ENCODE measurements at places on chromosomes 12 and 14.

DNA sequence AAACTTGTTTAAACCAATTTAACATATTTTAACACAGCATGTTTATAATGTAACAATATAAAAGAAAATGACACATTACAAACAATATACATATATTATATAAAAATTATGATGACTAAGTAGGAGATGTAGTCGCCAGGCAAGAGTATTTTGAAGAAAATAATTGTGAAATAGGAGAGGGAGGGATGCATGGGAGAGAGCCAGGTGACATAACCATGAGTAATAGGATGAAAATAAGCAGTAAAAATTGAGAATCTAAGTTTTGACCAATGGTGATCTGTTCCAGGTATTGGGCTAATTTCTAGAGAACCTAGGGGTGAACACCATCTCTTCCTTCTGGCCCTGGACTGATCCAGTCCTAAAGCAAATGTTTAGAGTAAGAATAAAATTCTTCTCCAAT lies 315.2 kb upstream of the G2E3 start:
- no peak for DNase-seq

DNA sequence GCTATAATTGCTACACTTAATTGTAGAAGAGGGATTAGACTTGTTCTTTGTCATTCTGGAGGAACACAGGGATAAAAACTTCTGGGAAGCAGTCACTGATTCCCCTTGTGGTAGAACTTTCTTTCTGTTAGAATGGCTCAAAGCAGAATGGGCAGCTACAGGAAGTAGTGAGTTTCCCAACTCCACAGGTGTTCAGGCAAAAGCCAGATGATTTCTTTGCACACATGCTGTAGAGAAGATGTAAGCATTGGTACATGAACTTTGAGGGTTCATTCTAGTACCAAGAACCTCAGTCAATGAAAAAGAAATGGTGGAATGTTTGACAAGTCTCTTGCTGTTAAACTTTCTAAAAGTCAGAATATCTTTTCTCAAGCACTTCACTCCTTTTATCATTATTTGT lies 4.3 kb downstream of the NDUFA9 start:
- DNase-seq: no peak

DNA sequence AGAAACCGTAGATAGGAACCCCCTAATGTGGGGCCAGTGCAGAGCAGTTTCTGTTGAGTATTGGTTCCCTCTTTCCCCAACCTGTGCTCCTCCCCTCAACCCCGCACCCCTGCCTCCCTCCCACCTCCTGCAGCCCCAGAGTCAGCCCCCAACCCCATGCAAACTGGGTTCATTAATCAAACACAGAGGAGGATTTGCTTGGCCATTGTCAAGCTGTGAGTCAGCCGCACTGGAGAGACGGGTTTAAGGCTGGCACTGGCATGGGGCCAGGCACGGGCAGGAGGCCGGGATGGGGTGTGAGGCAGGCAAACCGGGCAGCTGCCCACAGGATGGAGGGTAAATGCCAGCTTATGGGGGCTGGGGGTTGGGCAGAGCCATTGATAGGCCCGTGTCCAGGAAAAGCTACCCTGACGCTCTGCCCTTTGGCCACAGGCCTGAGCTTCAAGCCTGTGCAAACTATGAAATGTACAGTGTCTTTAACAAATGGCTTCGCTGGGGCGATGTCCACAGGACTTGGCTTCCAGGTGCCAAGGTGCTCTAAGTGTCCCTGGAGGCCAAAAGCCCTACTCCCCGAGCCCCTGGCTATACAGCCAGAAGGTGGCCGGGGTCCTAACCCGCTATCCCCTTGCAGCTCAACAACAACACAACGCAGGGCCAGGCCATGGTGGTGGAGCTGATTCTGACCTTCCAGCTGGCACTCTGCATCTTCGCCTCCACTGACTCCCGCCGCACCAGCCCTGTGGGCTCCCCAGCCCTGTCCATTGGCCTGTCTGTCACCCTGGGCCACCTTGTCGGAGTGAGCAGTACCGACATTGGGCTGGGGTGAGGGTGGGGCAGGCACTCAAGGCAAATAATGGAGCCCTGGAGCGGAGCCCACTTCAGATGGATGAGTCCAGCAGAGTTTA lies 1.4 kb downstream of the AQP5 start:
- peak; percentile 89 for DNase-seq

DNA sequence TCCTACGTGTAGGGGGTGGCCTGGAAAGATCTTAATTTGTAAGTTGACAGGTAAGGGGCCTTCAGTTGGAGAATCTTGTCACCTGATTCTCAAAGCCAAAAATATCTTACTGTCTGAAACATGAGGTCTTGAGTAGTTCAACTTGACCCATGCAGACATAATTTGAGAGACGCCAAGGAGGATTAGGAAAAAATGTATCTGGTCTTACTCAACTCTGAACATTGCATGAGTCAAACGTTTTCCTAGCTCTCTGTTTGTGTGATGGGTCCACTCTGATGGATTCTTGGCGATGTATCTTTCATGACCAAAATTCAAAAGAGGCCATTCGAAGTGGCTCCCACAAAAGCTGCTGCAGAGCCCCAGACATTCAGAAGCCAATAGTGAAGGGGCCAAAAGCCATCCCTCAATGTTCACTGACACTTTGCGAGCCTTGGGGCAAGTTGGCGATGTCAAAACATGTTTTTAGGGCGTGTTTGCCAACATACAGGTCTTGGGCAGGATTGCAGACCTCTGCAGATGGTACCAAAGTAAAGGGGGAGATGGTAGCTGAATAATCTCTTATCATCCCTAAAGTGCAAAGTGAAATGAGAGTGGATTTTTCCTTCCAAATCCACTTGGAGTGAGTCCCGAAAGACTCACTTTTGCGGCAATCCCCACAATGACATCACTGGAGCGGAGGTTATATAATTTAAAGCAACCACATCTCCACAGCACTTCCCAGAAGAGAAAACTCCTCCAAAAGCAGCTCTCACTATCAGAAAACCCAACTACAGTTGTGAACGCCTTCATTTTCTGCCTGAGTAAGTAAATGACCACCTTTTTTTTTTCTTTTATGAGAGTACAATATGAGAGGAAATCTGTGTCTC lies at the start of gene BDKRB1:
Gene BDKRB1, plus strand, starts transcription at position 710 of the 866 bp plus-strand sequence. CDS start 7,473 bp downstream, outside the sequence.
- no peak for DNase-seq

- no peak for DNase-seq
Measured at GRCh38 chr14:31036552-31036951, 10.4 kb upstream of the STRN3 start.

- no peak for DNase-seq
Measured at GRCh38 chr12:11776316-11776715, 126.8 kb downstream of the ETV6 start.

DNA sequence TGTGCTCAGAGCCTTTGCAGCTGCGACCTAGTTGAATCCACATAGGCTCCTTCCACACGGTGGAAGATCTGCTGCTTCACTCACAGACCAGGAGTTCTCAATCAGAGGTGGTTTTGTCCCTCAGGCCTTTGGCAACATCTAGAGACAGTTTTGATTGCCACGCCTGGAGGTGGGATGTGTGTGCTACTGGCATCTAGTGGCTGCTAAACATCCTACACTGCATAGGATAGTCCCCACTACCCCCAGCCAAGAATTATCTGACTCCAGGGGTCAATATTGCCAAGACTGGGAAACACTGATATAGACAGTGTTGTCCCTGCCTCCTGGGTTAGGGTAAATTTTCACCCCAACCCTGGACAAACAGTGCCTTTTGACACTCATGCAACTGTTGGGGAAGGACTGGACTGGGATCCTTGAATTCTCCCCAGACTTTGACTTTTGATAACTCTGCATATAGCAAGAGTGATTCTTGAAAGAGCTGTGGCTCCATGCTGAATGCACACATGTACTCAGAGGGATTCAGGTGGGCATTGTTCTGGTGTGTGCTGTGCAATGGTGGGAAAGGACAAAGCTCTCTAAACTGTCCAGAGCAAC lies 39.8 kb downstream of the BAZ2A start:
- DNase-seq: no peak

DNA sequence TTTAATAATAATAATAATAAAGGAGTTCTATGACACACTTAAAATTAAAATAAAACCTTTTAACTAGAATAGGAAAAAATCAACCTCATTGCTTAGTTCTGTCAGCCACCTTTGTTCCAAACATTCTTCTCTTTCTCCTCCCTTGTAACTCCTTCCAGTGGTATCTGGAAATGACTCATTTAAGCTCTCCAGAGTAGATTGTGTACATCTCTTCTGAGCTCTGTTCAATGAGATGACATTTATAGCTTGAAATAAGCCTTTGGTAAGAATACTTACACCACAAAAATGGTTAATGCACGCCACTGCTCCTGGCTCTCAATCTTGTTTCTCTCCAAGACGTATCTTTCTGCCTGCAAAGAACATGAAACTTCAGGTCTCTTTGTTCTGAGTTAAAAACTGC lies 70.3 kb downstream of the STAB2 start:
- no peak for DNase-seq

DNA sequence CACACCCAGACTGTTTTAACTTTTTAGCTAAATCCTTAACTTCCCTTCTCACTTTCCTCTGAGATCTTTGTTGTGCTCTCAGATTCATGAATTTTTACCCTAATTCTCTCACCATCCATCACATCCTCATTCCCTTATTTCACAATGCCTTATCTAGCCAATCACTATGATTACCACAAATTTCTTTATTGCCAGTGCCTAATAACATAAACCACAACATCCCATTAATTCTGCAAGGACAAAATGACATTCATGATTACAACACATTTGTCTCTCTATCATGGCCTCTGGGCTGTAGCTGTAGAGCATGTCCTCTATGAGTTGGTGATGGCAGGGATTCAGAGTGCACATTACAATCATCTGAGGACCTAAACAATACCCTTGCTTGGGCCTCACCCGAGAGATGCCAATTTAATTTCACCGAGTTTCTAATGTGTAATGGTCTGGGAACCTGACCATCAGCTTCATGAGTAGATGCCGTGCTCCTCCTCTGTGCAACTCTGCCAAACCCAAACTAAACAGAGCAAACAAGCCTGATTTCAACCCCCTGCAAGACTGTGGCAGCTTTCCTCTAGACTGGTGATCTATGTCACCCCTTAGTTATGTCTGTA lies 99.3 kb downstream of the SPTSSA start:
- no peak for DNase-seq

DNA sequence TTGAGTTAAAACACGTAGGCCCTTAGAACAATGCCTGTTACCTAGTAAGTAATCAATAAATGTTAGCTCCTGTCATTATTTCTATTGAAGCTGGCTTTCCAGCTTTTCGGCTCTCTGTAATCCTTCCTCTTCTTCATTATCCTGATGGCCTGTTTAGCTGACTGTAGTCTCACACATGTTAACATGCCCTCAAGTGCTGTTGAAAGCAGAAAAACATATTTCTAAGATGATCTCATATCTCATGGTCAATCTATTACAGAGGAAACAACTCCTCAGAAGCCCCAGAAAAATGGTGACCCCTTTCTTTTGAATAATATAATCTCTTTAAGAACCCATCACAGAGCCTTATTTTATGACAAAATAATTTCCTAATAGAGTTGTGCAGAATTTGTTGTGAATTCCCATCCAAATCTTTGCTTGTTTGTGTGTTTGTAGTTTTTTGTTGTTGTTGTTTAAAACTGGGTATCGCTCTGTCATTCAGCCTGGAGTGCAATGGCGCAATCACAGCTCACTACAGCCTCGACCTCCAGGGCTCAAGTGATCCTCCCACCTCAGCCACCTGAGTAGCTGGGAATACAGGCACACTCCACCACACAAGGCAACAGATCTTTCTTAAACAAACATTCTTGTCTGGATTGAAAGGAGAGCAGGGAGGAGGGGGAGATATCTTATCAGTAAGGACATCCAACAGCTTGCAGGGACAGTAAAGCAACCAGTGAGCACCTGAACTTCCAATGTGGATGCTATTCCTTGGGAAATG lies 242.5 kb upstream of the CAND1 start:
- no peak for DNase-seq

GRCh38 chr14:101721951-101722661 lies 39.4 kb upstream of the PPP2R5C start:
- DNase-seq: no peak

DNA sequence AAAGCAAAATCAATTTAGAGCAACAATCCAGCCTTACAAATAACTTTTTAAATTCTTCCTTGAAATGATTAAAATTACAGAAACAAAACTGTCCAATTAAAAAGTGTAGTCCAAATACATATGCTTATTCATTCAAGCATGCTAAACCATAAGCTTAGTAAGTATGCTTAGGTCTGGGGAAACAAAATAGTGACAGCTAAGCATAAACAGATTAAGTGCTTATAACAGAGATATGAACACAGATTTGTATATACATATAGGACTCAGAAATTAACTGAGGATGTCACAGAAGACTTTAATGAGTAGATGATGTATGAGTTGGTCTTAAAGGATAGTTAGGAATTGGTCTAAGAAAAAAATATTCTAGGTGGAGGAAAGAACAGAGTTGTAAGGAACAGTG lies 41.8 kb downstream of the SCAF11 start:
- no peak for DNase-seq

DNA sequence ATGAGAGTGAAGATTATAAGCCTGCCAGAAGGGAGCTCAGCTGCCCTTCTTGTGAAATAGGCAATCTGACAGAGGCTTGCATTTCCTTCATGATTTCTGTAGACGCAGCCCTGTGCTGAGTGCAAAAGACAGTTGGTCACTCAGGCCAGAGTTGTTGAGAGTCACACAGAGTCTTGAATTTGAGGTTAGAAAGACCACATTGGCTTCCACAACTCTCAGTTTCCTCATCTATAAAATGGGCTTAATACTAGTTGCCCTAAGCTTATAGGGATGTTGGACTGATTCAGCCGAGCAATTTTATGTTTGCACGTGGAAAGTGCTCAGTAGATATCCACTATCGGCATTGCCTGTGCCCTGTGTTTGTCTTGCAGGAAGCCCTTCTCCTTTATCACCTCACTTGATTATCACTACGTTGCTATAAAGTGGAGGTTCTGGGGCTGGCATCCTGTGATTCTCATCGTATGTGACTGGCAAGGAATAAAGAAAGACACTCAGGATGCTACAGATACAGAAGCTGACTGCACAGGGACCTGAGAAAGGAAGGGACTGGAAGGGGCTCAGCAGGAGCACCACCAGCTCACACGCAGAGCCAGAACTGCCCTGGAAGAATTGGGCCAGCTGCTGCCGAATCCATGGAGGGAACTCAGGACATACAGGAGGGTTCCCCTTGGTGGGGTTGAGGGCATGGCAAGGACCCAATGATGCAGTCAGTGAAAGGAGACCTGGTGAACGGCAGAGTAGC lies 19.8 kb upstream of the SERPINA4 start:
- DNase-seq: peak; percentile 64

DNA sequence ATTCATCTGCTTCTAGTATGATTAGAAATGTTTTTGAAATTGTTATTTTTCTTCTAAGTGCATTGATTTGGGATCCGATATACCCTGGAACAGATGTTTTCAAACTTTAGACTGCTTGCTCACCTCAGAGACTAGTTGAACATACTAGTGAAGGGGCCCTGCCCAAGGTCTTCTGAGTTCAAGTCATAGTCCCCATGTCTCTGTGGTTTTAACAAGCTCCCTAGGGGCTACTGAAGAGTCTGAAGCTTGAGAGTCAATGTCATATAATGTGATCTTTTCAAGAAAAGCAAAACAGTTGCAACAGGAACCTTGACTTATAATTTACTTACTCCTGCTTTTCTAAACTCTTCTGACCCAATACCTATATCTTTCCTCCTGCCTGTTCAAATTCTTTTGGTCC lies 7.5 kb upstream of the UBE2N start:
- DNase-seq: no peak

Measured in osteocyte (in vitro differentiated cells).